ENCODE measurements at places on chromosomes 5 and 9.

DNA sequence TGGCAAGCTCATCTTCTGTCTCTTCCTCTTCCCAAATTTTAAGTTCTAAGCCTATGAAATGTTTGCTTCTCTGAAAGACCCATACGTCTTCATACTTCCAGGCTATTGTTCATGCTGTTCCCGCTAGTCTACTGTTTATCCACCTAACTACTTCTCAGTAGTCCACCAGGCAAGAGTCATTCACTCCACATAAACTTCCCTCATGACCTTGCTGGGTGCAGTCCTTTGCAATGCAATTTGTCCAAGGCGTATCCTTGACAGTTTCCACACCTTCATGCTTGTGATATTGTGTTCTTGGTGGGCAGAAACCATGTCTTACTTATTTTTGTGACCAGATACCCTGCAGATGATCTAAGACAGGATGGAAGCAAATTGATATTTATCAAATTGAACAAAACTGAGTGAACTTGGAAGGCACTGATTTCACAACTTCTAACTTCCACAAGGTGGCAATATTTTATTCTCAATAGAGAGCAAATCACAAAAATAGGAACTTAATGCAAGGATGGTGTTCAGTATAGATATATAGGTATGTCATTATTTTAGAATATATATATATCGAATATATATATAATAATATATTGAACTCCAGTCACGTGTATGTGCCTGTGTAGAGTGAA, 30.3 kb downstream of the TYRP1 start:
- no peak for DNase-seq

DNA sequence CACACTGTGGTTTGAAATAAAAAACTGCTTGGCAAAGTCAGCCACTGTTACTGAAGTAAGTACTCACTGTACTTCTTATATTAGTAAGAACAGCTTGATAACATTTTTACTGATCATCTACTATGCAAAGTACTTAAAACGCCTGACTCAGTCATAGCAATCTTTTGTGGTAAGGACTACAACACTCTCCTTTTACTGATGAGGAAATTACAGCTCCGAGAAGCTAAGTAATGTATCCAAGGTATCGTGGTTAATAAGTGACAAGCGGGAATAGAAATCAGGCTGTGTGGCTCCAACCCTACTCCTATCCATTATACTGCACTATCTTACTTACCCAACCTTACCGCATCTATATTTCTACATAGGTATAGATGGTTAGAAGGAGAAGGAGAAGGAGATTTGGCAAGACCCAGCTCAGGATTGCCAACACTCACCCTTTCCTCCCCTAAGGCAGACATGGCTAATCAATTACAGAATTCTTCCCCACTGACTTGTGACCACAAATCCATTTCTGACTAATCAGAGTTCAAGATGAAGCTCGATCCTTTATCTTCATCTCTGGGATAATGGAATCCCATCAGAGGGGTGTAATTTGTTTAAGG, 281.4 kb downstream of the SPOCK1 start:
- no peak for DNase-seq

DNA sequence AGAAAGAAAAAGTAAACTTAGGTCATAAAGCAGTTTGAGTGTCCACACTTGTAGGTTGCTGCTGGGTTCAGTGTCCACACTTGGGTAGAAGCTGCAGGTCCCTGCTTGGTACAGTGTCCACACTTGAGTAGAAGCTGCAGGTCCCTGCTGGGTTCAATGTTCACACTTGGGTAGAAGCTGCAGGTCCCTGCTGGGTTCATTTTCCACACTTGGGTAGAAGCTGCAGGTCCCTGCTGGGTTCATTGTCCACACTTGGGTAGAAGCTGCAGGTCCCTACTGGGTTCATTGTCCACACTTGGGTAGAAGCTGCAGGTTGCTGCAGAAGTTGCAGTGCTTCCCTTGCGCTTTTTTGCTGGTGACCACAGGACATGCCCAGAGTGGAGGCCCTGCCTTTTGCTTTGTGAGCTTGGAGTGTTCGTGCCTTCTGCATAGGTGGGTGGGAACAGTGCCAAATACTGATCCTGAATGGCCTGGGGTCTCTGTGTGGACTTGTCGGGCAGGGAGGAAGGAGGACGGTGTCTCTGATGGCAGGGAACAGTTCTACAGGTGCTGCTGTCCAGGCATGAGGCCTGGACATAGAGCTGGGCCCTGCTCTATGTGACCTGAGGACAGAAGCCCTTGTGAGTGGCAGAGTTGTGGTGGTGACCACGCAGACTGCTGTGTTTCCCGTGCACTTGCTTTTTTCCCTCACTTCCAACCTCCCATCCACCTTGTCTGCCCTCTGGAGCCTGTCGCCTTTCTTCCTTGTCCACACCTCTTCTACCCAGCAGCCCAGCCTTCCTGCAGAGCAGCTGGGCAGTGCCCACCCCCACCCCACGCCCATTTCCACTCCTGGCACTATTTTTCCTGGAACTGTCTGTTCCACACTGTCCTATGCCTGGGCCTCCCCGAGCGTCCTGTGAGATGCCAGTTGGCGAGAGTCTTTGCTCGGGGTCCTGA, 120.8 kb downstream of the EHMT1 start:
- DNase-seq: no peak

- no peak for DNase-seq
Observed at GRCh38 chr5:159510282-159510681, 180.0 kb upstream of the IL12B start.

DNA sequence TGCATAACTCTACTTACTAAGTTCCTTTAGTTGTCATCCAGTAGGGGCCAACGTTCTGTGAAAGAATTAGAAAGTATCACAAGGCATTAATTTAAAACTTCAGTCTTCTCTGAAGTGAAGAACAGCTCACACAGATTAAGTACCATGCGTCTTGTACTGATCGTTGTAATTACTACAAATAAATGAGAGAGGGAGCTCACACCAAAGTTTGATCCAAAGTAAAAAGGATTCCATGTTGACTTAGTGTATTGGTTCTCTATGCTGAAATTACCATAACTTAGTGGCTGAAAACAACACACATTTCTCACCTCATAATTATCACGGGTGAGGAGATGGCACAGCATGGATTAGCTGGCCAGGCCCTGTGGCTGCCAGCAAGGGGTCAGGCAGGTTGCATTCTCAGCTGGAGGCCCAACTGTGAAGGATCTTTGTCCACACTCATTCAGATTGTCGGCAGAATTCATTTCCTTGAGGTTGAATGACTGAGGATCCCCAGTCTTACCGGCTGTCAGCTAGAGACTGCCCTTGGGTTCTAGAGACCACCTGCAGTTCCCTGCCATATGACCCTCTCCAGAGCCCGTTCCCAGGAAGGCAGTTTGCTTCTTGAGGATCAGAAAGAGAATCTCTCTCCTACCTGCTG, 169.1 kb downstream of the YTHDC2 start:
- no peak for DNase-seq

GRCh38 chr5:90642706-90643229, 84.2 kb downstream of the ADGRV1 start:
- no peak for DNase-seq

- DNase-seq: no peak
Observed at GRCh38 chr5:129063483-129064113, 31.0 kb upstream of the ISOC1 start.

- DNase-seq: no peak
Observed at GRCh38 chr5:166436872-166437271, 1854.6 kb upstream of the WWC1 start.

- no peak for DNase-seq
Observed at GRCh38 chr5:51651476-51651875, 268.2 kb downstream of the ISL1 start.

DNA sequence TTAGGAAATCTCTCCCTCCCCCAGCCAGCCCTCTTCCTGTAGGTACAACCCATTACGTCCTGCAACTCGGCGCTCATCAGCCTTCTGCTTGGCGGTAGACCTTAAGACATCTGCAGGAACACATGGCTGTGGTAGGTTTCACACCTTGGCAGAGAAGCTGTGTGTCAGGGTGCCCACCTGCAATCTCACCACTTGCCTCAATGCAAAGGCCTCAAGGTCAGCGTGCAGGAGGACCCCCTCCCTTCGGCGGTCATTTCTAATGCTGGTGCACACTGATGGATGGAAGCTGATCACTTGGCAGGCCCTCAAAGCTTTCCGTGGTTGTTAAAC, 67.3 kb downstream of the CRB2 start:
- no peak for DNase-seq

- no peak for DNase-seq
Observed at GRCh38 chr5:42680046-42680445, 76.6 kb upstream of the CCDC152 start.

DNA sequence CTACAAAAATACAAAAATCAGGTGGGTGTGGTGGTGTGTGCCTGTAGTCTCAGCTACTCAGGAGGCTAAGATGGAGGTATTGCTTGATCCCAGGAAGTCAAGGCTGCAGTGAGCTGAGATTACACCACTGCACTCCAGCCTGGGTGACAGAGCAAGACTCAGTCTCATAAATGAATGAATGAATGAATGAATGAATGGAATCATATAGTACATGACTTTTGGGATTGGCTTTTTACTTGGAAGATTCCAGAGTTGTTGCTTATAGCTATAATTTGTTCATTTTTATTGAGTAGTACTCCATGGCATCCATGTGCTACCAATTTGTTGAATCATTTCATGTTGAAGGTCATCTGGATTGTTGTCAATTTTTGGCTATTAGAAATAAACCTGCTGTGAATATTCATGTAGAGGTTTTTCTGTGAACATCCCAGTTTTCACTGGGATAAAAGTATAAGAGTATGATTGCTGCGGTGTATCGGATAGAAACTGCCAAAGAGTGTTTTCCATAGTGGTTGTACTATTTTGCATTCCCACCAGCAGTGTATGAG, 19.9 kb downstream of the ERBIN start:
- DNase-seq: no peak

GRCh38 chr9:69674716-69675438, 2.7 kb upstream of the APBA1 start:
- DNase-seq: no peak

DNA sequence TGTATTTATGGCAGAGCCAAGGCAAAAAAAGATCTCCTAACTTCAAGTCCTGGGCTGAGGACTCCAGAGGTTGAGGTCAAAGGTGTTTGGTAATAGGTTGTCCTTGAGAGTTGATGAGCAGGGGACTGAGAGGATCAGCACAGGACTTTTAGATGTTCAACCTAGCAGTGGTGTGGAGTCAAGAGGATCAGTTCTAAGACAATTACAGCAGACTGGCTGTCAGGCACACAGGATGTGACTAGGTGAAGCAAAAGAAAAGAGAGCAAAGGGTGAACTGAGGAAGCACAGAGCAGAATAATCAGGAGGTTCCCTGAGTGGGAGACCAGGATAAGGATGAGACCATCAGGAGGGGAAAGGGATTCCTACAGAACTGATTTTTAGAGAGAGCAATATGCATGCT, 10.9 kb downstream of the GZMA start:
- DNase-seq: no peak

GRCh38 chr5:78496373-78496772, 136.0 kb downstream of the SCAMP1 start:
- DNase-seq: no peak

DNA sequence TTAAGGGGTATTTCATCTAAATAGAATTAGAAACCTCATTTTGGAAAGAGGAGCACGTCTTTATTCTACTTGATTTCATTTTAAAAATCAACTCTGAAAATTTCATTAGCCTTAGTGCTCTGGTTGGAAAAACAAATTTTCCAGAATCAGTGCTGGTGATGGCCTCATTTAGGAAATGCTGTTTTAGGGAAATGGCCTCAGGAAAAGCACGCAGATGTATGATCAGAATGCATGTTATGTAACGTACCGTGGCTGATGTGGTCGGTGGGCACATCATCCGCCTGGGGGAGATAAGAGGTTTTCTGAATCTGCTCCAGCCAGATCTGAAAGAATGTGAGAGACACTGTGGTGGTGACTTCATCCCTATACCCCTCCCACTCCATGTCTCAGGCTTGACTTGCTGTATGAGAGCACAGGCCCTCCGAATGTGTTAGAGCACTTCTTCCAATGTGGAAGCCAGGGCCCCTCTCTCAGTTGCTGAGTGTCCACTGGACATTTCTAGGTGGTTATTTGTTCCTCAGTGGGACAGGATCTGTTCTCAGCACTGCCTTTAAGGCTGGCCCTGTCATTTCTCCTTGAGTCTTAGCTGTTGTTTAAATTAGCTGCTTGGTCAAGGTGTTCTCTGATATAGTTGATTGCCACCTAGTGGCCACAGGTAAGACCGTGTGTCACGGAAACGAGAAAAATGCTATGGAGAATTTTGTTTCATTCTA, 96.5 kb downstream of the ARHGAP26 start:
- DNase-seq: peak; percentile 34

- no peak for DNase-seq
Observed at GRCh38 chr5:73997960-73998359, 372.0 kb downstream of the ARHGEF28 start.

- DNase-seq: no peak
Observed at GRCh38 chr5:126341906-126342630, 81.1 kb upstream of the GRAMD2B start.

DNA sequence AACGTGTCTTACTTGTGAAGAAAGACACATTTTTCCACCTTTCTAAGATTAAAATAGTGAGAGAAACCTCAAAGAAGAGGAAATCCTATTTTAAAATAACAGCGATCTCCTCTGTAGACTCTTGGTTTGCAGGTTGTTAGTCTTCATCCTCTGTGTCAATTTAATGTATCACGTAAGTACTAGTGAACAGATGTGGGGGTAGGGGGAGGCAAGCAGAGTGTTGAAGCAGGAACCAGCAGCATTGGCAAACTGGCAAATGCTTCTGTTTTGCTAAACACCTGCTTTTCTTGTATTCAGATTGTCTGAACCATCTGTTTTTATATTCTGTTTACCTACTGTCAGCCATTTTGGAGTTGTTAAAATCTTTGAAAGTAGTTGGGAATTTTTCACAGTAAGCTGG, 159.3 kb upstream of the TLX3 start:
- DNase-seq: no peak

DNA sequence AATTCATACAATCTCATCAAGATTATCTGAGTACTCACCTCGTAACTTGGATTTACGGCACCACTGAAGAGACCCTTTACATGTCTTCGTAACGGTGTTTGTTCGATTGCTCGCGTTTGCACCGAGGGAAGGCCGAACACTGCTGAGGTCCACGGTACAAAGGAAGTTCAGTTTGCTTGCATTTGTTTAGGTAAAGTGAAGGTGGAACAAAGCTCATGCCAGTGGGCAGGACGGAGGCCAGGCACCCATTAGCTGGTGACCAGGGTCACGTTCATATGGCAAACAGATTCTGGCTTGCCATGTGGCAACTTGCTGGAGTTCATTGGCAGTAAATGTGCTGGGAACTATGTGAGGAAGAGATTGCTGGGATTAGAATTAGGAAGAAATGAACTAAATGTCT, 164.8 kb downstream of the MACROH2A1 start:
- no peak for DNase-seq

- DNase-seq: no peak
Observed at GRCh38 chr5:108649646-108650045, 98.1 kb upstream of the FER start.
